ENCODE measurements at places on chromosomes 1 and 21. TPM values are rescaled to one million over a fixed set of nuclear protein-coding genes. Genes with fewer than 3 reads are reported as not detected.

DNA sequence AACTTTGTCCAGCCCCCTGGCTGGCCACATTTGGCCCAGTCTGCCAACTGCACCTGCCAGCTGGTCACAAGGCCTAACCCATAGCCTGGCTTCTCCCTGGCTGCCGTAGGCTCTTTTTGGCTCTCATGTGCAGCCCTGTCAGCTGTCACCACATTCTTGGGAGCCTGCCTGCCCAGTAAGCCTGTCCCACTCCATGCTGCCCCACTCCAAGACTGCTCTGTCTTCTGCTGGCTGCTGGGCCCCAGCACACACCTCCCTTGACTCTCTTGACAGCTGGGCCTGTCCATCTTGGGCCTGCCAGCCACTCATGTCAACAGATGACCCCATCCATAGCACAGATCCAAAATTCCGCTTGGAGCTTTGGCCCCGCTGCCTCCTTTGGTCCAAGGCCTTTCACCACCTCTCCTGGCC lies 74.3 kb upstream of the EDN2 start:
- no peak for DNase-seq

- DNase-seq = no peak
Observed at GRCh38 chr1:110928904-110929303, 34.8 kb downstream of the LRIF1 start.

DNA sequence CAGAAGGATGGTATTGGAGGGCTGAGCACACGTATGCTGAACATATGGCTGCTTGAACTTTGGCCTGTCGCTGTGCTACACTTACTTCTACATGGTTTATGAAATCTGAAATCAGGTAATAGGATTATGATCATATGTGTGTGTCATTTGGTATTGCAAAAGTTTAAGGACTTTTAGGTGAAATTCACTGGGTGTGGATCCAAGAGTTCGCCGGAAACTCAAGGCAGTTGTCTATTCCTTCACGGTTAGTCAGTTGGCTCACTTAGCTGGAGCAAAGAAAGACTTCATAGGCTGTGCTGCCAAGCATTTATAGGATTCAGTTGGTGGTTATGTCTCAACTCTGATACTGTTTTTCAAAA lies 927 bp downstream of the UAP1 start:
- DNase-seq = no peak

SH2D2A gene
- total RNA-seq = 3.5 TPM

DNA sequence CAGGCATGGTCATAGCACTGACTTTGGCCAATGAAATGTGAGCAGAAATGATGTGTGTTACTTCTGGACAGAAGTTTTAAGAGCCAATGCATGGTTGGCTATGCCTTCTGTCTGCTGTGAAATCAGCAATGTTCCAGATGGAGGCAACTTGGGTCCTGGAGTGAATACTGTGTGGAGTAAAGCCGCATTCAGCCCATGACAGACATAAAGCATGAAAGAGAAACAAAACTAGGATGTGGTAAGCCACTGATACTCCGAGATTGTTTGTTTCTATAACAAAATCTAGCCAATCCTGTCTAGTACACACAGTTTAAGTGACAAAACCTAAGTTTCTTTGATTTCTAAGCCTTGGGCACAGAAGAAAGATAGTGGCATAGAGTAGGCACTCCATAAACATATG lies 47.1 kb upstream of the ARHGAP29 start:
- DNase-seq = no peak

- no peak for DNase-seq
Observed at GRCh38 chr1:112790920-112791722, 76.0 kb upstream of the PPM1J start.

DNA sequence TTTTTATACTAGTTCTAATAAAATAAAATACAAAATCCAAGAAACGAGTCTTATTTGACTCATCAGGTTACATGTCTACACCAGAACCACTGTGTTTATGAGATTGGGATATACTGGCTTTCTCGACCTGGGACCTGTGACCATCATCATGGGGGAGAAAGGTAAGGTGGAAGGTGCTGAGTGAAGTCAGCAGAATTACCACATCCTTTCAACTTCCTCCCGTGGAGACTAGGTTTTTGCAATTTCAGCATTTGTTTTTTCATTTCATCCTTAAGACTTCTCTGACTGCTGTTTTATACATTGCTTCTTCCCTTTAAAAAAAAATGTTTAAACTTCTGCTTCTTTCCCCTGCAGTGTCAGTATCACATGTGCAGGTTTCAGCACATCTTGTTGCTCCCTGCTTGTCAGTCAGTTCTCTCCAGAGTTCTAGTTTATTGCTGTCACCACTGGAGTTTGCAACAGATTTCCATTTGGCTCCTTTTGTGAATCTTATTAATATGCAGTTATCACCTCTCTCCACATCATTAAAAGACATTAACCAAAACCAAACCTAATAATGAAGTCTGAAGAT lies 60.4 kb upstream of the HAO2 start:
- DNase-seq = no peak

- DNase-seq = no peak
Observed at GRCh38 chr1:99843760-99844159, 6.4 kb upstream of the AGL start.

GRCh38 chr1:20691872-20692271 lies 25.9 kb downstream of the KIF17 start:
- no peak for DNase-seq

GRCh38 chr1:30111431-30111830 lies 612.0 kb downstream of the MATN1 start:
- no peak for DNase-seq

- no peak for DNase-seq
Observed at GRCh38 chr1:35524106-35524505, 33.1 kb downstream of the KIAA0319L start.

KRTAP19-1 gene
- not detected for total RNA-seq

GRCh38 chr21:43911935-43912487 lies 47.0 kb downstream of the AGPAT3 start:
- no peak for DNase-seq

BRINP3 gene
- total RNA-seq = 2.1 TPM

DNA sequence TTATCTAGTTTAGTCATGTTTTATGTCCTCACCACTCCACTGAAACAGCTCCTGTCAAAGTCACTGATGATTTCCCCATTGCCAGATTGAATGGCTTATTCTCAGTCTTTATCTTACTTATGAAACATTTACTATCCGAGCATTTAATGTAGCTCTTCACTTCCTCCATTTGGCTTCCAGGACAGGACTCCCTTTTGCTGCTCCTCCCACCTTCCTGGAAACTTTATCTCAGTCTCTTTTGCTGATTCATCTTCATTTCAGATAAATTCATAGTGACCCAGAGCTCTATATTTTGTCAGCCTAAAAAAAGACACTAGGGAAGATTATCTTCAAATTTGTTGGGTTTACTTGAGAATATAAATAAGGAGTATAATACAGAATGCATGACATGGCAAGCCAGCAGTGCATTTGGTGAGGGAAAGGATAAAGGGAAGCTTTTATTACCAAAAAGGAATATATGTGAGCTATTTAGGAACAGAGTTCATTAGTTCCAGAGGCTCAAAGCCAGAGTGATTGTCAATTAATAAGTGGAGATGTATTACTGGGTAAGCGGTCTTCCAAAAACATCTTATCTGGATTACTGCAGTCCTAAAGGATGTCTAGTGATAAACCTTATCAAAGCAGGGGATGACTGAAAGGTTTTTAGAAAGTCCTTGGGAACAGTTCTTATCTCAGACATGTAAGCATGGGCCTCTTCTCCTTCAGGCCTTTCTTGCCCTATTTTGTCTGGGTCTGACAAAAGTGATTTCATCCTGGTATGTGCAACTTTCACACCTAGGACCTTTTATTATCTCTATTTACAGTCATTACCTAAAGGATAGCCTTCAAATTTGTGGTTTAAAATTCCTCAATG lies 25.6 kb downstream of the IL23R start:
- DNase-seq = no peak

- no peak for DNase-seq
Observed at GRCh38 chr1:107870696-107871095, 94.3 kb downstream of the VAV3 start.

DNA sequence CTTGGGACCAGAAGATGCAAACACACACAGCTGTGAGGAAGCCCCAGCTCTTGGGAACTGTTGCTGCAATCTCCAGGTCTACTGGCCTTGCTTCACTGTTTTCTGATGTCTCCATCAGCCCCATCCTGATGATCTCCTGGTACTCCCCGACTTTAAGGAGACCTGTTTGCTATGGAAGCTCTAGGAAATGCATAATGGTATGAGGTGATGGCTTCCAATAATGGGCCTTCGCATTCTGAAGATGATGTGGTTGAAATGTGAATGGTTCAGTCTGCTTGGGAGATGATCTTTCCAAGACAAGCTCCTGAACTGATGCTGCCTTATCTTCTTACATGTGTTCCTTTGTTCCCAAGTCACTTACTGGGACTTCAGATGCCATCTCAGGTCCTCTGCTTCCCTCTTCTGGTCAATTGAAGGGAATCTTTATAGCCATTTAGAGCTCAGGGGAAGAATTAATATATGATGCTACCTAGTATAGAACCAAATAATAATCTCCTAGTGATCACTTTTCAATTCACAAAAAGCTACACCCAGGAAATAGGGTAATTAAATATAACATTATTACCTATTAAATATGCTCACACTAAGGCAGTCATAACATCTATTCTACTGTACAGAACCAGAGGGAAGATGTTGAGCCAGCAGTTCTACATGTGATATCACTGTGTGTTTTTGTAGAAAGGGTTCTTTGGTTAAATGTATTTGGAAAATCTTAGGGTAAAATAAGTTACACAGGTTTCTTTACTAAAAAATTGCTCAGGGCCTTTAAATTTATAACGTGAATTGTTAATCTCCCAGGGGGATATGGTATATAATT lies 73.9 kb upstream of the VTCN1 start:
- no peak for DNase-seq

DNA sequence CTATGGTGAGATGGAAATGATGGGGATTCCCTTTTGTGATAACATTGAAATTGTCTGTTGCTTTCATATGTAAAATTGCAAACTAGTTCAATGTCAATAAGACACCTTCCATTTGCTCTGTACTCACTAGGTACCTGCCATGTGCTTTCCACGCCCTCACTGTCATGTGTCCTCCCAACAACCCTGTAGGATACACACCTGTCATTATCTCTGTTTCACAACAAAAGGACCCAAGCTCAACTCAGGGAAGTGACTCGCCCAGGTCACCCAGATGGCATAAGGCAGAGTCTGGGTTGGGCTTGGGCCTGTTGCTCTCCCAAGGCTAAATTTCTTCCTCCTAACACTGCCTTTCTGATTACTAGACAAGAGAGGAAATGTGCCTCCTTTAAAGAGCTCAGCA lies 45.3 kb upstream of the MCOLN3 start:
- DNase-seq = no peak

NBPF9 gene
- 24.2 TPM for total RNA-seq

C1orf74 gene
- 1.6 TPM for total RNA-seq

NLRP3 gene
- 3.5 TPM for total RNA-seq

DNA sequence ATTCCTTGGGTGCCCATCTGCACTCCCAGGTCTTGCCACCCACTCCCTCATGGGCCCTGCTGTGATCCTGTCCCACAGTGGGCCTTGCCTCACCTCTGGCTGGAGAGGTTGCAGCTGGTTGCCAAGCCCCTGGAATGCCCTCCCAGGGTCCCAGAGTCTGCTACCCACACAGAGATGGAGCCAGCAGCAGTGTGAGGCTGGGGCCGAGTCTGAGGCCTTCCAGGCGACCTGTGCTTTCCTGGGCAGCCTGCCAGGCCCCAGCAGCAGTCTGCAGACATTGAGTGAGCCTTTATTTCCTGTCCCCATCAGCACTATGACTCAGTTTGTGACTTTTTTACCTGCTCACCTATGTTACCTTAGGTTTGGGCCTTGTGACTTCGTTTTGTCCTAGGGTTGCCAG lies 25.0 kb upstream of the TSPAN2 start:
- DNase-seq = no peak

NENF gene
- total RNA-seq = 42.3 TPM

- no peak for DNase-seq
Observed at GRCh38 chr21:43987509-43987908, 24.6 kb upstream of the TRAPPC10 start.

- no peak for DNase-seq
Observed at GRCh38 chr1:104459886-104460285, 710.2 kb downstream of the AMY1C start.

PRAMEF1 gene
- not detected for total RNA-seq

- no peak for DNase-seq
Observed at GRCh38 chr21:24948186-24948585, 659.1 kb downstream of the MRPL39 start.

DNA sequence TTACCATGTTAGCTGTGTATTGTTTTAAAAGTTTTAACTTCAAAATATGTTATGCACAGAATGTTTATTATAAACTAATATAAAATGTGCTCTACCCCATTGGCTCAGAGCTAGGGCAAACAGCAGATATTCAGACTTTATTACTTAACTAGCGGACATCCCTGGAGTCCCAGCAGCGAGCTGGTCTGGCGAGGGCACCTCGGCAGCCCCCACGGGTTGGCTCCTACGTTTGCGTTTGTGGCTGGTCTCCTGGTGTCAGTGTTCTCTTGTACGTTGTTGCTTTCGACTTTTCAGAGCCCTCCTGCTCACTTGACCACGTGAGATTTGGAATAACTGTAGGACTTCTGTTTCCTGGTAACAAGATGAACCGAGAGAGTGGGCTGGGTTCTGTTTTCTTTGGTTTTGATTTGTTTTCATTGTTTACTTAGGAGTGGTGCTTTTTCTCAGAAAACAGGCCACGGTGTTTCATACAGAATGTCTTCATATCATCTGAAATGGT lies 44.5 kb downstream of the CBS start:
- DNase-seq = no peak

MSH4 gene
- total RNA-seq = 0.65 TPM

HORMAD1 gene
- 2.7 TPM for total RNA-seq

MRPL9 gene
- 59.9 TPM for total RNA-seq

GRCh38 chr21:45863751-45864150 lies 117.8 kb upstream of the COL6A1 start:
- no peak for DNase-seq

- no peak for DNase-seq
Observed at GRCh38 chr21:23215261-23215660, 2217.1 kb downstream of the NCAM2 start.

- DNase-seq = no peak
Observed at GRCh38 chr1:231550448-231550781, 21.9 kb downstream of the TSNAX start.

OR14K1 gene
- total RNA-seq = not detected

GRCh38 chr1:24978383-24979032 lies 48.4 kb upstream of the RUNX3 start:
- DNase-seq = no peak

DNA sequence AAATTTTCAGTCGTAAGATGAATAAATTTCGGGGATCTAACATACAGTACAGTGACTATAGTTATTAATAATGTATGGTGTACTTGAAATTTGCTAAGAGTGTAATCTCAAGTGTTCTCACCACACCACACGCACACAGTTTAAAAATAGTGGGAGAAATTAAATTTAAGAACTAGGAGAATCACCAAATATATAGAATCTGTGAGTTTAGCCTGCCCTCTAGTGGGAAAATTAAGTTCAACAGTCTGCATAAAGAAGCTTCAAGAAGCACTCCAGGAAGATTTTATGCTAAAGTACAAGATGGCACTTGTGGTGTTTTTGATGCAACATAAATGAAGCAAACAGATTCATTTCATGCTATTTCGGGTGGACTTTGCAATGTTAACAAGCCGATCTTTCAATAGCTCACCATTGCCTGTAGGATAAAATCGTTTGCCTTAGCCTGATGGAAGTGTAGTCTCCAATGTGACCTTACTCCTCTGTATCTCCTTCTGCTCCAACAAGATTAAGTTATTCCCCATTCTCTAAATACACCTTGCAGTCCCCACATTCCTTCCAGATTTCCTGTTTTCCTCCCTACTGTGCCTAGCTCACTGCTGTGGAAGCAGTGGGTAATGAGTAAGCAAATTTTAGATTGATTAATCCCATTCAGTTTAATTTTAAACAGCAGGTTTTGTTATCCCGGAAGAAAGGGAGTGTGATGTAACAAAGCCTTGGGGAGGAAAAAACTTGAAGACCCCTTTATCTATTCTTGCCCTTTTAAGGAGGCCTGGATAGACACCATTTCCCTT lies 8.7 kb upstream of the PIK3C2B start:
- no peak for DNase-seq

Data from lower lobe of right lung (tissue), 2 donors.